ENCODE measurements at places on chromosomes 1 and 21.

- DNase-seq, result peak; percentile 6
Measured at GRCh38 chr1:171910786-171911185, 69.5 kb downstream of the DNM3 start.

GRCh38 chr1:93738075-93738622, 56.5 kb upstream of the BCAR3 start:
- DNase-seq, result peak; percentile 97

DNA sequence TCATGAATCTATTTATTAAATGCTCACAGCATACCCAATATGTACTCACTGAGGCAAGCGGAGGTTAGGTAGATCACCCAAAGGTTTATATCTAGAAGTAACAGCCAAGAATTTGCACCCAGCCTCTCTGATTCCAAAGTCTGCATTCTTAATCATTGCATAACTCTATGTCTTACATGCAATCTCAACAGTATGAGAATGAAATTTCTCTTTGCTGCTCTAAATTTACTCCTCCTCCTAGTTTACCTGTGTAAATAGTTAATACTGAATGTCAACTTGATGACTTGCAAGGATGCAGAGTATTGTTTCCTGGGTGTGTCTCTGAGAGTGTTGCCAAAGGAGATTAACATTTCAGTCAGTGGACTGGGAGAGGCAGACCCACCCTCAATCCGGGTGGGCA, 840.6 kb downstream of the BRINP3 start:
- no peak for DNase-seq

- DNase-seq, result no peak
Measured at GRCh38 chr1:175824079-175824478, 80.7 kb upstream of the TNR start.

DNA sequence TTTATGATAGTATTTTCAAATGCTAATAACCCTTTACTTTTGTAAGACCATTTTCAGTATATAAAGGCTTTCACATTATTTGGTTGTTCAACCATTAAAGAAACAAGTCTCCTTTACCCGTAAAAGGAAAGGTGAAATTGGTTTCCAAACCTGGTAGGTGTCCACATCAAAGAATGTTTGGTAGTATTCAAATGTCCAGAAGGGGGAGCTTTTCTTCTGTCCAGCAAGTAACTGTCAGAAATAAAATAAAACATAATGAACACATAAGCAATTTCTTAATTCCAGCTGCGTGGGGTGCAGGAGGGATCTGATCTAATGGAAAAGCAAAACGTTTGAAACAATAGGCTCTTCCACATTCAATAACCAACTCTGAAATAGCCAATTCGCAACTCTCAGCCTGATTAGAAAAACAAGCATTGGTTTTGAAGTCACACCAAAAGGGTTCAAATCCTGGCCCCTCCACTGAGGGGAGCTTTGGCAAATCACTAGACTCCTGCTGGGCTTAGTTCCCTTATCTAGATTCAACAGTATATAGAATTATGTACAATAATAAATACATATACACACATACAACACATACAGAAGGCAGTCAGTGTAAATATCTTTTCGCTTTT, 11.0 kb downstream of the YIPF1 start:
- peak; percentile 56 for DNase-seq

GRCh38 chr1:236888903-236889302, 93.8 kb downstream of the MTR start:
- no peak for DNase-seq

- peak; percentile 75 for DNase-seq
Measured at GRCh38 chr1:227542153-227543120, 20.9 kb upstream of the ZNF678 start.

- no peak for DNase-seq
Measured at GRCh38 chr1:41582004-41582325, 97.5 kb upstream of the EDN2 start.

GRCh38 chr1:182428043-182428442, 21.9 kb upstream of the RGSL1 start:
- DNase-seq, result no peak

GRCh38 chr1:15386164-15386749, 23.4 kb upstream of the EFHD2 start:
- no peak for DNase-seq

DNA sequence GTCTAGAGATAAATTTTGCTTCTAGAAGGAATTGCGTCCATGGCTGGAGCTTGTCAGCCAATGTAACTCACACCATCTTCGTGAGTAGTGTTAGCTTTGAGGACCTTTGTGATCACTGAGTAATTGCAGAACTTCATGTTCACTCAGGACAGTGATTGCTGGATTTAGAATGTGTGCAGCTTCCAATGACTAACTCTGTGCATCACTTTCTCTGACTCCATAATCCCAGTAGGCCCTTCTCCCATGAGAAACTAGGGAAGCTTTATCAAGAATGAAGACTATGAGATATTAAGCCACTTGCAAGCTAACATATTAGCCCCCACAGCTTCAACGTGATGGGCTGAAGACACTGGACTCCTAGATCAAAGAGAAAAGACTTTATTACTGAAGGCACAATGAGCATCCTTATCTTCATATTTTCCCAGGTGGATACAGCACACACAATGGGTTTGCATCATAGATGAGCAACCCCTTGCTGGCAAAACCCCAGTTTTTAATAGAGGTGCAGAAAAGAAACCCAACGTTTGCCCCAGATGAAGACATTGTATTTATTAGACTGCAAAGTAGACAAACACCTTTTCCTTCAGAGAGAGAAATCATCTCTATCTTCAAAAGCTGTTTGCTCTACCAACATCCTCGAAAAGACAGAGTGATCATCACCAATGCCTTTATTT, 561.0 kb downstream of the LTN1 start:
- DNase-seq, result no peak

DNA sequence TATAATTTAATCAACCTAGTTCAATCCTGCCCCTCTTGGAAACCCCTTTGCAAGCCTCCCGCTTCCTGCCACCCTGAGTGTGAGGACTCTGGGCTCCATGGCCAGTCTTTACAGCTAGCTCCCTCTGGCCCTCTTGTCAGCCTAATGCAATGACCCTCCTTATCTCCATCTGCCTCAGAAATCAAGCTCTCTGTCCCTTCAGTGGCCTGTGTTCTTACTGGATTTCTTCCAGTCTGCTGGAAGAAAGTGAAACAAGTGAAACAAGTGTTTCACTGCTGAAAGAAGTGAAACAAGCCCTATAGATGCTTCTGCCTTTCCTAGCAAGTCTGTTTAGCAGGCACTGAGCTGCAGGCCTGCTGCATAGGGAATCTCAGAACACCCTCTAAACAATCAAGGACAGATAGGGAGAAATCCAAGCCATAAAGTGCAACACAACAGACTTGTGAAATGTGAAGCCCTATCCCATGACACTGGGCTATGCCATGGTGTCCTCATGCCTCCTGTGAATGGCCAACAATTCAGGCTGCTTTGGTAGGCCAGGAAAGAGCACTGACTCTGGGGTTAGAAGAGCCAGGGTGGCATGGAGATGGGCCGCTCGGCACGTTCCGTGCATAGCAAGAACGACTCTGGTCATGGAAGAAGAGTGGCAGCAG, 55.9 kb downstream of the FAM163A start:
- no peak for DNase-seq

- no peak for DNase-seq
Measured at GRCh38 chr1:87638636-87639035, 310.0 kb downstream of the LMO4 start.

DNA sequence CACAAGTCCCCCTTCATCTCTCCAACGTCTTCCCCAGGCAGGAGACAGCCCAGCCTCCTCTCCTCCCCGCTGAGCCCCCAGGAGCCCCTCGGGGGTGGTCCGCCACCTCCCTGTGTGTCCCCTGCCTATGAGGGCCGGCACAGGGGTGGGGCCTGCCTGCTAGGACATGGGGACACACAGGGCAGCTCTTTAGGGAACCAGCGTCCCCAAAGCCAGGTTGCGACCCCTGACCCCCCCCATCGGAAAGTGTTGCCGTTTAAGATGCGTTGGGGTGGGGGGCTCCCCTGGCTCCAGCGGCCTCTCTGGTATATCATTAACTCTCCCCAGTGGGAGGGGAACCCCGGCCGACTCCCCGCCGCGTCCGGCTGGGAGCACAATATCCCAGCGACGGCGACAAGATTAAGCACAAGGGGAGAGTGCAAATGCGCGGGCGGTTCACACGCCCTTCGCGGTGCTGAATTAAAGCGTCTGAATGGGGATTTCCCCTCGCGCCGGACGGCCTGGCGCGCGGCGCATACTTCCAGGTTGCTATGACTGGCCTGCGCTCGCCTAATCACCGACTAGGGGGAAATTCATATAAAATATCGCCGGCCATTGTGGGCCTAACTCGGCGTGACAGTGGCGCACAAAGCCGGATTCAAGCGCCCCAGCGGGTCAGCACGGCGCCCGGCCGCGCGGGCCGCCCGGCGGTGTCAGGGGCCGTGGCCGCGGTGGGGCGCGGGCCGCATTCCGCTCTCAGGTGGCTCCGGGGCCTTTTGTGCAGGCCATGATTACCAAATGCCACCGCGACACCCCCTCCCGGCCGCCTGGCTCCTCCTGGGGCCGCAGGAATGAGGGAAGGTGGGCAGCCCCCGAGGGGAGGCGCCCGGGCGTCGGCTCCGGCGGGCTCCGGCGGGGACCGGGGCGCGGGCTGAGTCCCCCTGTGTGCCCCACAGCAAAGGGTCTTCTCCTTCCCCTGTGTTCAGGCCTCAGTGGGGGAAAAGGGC, 30.9 kb downstream of the WNT3A start:
- DNase-seq, result peak; percentile 26

DNA sequence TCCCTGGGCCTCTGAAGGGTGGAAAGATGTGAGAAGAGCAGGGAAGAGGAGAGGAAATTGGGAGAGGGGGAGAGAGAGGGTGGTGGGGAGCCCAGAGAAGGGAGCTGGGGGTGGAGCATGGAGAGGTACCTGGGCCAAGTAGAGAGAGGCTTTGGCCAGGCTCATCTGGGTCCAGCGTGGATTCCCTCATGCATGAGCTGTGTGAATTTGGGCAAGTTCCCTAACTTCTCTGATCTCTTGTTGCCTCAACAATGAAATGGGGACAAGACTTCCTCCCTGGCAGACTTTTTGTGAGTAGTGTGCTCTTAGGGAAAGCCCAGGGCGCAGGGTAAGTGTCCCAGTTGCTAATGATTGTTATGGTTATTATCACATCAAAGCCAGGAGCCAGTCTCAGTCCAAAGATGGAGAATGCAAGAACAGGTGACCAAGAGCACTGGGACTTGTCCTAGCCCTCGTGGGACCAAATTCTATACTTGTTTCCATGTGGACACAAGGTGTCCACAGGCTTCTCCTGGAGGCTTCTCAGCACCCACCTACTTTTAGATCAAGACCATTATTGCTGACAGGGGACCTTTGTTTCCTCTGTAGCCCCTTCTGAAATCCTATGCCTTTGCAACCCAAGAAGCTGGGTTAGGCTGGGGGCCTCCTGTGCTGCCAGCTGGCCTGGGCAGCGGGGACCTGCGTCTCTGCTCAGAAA, 13.9 kb downstream of the IL6R start:
- no peak for DNase-seq

DNA sequence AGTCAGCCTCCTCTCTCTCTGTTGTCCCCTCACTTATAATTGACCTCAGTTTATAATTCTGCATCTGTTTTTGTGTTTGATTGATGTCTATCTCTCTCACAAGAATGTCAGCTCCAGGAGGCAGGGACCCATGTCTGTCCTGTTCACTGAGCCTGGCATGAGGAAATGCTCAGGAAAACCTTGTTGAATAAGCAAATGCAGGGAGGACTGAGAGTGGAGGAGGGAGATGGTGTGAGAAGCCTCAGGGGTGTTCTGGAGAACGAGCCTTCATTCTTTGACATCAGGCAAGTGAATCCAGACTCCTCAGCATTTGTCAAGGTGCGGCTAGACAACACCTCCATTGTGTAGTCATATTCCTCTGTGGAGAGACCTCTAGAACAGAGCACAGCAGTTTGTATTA, 45.5 kb downstream of the MAN1C1 start:
- no peak for DNase-seq

- peak; percentile 78 for DNase-seq
Measured at GRCh38 chr1:224447251-224447650, 12.7 kb upstream of the WDR26 start.

DNA sequence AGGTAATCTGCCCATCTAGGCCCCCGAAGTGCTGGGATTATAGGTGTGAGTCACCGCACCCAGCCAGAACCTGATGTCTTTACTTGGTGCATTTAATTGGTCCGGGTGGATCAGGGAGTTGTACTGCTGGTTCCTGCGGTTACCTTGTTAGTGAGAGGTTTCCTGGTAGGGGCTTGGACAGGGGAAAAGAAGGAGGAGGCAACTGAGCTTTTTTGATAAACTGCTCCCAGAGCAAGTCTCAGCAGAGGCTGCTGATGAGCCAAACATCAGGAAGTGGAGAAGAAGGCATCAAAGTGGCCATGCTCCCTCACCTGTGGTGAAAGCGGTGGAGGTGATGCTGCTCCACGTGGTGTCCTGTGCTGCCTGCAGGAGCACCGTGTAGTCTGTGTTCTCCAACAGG, 161.5 kb upstream of the KIAA0040 start:
- no peak for DNase-seq

DNA sequence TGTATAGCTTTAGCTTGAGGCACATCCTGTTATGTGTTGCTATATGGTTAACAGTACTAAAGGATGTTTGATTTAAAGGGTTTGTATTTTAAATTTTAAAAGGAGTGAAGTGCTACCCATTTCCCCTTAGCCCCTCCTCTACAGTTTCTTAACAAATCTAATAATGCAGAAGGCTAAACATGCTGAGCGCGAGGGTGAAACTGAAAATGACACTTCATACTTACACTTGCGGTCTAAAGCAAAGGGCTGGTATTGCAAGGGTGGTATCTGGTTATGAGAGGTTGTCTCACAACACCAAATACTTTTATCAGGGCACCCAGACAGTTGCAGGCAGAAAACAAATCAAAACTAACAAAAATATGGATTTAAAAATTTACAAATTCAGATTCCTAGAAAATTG, 172.3 kb downstream of the SIPA1L2 start:
- DNase-seq, result peak; percentile 39

DNA sequence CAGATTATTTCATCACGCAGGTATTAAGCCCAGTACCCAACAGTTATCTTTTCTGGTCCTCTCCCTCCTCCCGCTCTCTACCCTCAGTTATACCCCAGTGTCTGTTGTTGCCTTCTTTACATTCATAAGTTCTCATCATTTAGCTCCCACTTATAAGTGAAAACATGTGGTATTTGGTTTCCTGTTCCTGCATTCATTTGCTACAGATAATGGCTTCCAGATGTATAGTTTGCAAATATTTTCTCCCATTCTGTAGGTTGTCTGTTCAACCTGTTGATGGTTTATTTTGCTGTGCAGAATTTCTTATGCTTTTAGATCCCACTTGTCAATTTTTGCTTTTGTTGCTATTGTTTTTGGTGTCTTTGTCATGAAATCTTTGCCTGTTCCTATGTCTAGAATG, 21.1 kb upstream of the KCNH1 start:
- peak; percentile 60 for DNase-seq

- no peak for DNase-seq
Measured at GRCh38 chr1:175873290-175873935, 130.0 kb upstream of the TNR start.

GRCh38 chr1:53526451-53527101, 67.4 kb downstream of the DMRTB1 start:
- no peak for DNase-seq

DNA sequence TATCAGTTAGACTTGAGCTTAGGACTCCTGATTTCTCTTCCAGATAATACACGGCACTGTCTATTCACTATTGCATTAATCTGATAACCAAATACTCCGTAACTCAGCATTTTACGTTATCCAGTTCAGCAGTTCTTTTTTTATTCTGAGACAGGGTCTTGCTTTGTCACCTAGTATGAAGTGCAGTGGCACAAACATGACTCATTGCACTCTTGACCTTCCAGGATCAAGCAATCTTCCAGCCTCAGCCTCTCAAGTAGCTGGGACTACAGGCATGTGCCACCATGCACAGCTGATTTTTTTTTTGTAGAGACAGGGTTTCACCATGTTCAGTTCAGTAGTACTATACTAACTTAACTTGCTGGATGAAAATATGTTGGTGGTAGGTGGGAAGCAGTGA, 156.4 kb downstream of the PATJ start:
- no peak for DNase-seq

Data from RPMI7951 (cell line).